ENCODE measurements at places on chromosomes 5 and 9. TPM values are rescaled to one million over a fixed set of nuclear protein-coding genes. Genes with fewer than 3 reads are reported as not detected.

DNA sequence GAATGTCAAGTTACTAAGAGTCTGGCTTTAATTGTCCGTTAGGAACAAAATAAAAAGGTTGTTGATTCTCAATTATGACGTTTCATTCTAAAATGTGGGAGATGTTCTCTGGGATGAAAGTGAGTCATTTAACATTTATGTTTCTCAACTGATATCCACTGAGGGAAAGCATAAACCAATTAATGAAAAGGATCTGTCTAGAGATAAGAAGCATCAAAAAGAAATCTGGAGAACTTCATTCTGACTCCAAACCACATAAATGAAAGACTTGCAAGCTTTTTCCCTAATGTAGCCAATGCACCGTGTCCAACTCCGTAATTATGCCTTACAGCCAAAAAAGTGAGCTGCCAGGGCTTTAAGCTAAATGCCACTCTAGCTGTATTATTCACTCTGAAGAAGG is 654.2 kb downstream of the TLE1 start:
- peak; percentile 40 for DNase-seq

DNA sequence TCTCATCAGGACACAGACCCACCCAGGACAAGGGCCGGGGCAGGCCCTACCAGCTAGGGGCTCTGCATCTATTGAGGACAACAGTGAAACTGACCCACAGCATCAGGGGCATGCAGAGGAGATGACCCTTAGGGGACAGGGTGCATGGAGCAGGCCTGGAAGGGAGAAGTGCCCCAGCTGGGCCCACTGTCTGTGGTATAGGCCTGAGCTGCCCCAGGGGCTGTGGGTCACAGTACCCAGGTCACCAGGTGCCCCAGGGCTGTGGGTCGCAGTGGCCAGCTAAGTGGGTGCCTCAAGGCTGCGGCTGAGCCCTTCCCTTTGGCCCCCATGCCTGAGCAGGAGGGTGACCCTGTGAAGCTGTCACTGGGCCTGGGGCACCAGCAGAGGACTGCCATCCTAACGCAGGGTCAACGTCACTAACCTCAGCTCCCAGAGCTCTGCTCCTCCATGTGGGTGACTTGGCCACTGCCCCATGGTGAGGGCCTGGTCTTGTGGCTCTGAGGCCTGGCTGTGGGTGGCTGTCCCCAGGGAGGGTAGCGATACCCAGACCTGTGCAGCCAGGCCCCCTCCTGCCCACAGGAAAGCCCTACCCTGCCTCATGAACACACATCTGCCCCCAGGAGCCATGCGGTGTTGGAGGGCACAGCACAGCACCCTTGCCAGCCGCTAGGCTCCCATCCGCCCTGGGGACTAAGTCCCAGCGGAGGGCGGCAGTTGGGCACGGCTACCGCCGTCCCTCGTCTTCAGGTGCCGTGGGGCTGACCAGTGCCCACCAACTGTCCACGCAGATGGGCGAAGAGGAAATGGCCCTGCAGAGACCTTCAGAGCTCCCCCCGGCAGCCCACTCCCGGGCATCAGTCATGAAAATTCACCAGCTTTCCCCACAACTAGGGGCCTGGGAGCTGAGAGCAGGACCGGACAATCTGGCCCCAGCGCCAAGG is 4.9 kb downstream of the EDF1 start:
- DNase-seq: no peak

- no peak for DNase-seq
These were observed 9.5 kb upstream of the GLDC start for GRCh38 chr9:6655036-6655435.

DNA sequence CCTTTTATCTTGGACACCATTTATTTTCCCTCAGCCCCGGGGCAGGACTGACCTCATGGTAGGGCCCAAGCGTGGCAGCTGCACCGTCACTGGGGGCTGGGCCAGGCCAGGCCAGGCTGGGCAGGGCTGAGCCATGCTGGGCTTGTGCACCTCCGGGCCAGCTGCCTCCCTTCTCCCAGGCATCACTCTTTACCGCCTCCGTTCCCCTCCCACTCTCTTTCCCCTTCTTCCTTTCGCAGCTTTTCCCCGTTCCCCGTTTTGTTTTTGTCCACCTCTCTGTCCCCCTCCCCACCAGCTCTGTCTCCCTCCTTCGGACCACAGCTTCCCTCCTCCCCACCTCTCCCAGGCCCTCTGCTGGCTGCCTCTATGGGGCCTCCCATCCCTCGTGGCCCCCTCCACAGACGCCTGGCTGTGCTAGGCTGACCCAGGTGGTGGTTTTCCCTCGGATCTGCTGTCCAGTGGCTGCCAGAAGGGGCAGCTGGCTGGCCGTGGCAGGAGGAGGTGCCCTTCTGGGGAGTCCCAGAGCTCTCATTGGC is 17.9 kb downstream of the FGF18 start:
- no peak for DNase-seq

GRCh38 chr5:9009931-9010651 is 535.8 kb downstream of the SEMA5A start:
- DNase-seq: peak; percentile 48

DNA sequence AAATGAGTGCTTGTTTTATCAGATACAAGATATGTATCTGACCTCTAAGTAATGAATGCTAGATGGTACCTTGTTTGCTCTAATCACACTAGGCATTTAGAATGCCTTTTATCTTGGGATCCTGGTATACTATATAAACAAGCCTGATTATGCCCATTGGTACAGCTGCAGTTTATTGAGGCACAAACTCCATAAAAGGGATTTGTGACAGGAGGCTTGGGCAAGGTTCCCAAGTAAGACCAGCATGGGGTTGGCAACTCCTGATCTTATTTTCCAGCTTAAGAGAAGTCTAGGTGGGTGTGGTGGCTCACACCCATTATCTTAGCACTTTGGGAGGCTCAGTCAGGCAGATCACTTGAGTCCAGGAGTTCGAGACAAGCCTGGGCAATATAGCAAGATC is 93.9 kb upstream of the DMRT1 start:
- no peak for DNase-seq

DNA sequence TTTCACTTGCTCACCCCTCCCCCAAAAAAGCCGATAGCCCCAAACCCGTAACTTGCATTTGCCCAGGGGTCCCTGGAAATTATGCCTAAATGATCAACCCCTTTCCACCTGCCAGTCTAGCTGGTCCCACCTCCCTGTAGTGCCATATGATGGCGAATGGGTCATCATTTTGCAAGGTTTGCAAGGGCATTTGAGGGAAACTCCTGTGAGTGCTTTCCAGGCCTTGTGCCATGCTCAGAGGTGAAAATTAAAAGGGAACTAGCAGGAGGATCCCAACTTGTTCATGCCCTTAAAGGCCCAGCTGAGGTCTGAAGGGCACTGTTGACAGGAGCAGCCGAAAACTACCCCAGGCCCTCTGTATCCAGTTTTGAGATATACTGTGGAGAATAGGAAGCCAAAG is 192.9 kb downstream of the NR3C1 start:
- no peak for DNase-seq

Gene FCN2
- not detected for total RNA-seq

Gene OTP
- not detected for total RNA-seq

Gene KLHL3
- total RNA-seq: 0.51 TPM

Gene ZNF608
- total RNA-seq: 2.1 TPM
